ENCODE measurements at places on chromosomes 16 and 17. TPM values are rescaled to one million over a fixed set of nuclear protein-coding genes. Genes with fewer than 3 reads are reported as not detected.

Gene WNK4
- 0.09 TPM for total RNA-seq

Gene SYNGR3
- total RNA-seq = 2.7 TPM

Gene MSI2
- 15.8 TPM for total RNA-seq

Gene TOM1L1
- 7.1 TPM for total RNA-seq
